ENCODE measurements at places on chromosomes 13 and 19. TPM values are rescaled to one million over a fixed set of nuclear protein-coding genes. Genes with fewer than 3 reads are reported as not detected.

TECR gene
- 280 TPM for polyA plus RNA-seq

B3GNT3 gene
- polyA plus RNA-seq = 2.0 TPM

BSPH1 gene
- polyA plus RNA-seq = not detected

TPTE2 gene
- not detected for polyA plus RNA-seq

BEST2 gene
- polyA plus RNA-seq = not detected

CFAP97D2 gene
- not detected for polyA plus RNA-seq

DNA sequence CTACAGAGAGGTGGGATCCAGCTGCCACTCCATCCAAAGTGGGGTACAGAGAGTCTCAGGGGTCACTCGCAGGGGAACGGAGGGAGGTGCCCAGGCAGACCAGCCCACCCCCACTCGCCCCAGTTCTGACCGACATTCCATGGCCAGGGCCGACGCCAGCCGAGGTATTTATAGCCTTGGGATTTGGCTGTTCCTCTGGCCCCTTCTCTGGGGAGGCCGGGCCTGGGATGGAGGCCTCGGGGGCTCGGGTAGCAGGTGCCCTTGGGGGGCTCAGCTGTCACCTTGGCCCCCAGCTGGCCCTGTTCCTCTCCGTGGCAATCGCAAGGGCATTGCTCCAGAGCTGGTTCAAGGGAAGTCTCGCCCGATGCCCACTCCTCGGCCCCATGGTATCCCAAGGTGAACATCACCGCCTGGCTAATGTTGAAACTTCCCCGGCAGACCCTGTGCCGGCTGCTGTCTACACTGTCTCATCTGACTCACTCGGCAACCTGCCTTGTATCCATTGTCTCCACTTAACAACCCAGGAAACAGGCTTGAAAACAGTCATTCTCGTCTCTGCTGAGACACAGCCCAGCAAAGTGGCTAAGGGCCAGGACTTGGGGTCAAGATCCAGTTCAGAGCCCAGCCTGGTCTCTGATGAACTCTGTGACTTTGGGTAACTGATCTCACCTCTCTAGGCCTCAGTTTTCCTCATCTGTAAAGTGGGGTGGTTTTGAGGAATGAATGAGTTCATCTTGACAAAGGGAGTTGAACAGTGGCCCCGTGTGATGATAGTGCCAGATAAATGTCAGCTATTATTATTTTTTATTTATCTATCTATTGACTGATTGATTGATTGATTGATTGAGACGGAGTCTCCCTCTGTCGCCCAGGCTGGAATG, 9.7 kb downstream of the PRKACA start:
- no peak for DNase-seq

DNA sequence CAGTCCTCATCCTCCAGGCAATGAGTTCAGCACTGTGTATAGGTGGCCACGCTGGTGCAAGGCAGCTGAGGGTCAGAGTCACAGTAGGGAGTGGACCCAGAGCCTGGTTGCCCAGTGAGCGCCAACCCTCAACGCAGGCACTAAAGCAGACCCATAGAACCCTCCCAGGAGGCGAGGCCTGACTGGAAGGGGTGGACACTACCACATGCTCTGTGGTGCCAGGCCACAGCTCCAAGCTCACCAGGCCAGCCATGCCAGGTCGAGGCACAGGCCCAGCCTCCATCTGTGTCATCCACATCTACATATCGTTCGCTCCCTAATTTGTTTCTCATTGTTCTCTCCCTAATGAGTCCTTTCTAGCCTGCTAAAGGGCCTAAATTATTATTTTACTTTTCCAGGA, 165.8 kb upstream of the GPR12 start:
- no peak for DNase-seq

DNA sequence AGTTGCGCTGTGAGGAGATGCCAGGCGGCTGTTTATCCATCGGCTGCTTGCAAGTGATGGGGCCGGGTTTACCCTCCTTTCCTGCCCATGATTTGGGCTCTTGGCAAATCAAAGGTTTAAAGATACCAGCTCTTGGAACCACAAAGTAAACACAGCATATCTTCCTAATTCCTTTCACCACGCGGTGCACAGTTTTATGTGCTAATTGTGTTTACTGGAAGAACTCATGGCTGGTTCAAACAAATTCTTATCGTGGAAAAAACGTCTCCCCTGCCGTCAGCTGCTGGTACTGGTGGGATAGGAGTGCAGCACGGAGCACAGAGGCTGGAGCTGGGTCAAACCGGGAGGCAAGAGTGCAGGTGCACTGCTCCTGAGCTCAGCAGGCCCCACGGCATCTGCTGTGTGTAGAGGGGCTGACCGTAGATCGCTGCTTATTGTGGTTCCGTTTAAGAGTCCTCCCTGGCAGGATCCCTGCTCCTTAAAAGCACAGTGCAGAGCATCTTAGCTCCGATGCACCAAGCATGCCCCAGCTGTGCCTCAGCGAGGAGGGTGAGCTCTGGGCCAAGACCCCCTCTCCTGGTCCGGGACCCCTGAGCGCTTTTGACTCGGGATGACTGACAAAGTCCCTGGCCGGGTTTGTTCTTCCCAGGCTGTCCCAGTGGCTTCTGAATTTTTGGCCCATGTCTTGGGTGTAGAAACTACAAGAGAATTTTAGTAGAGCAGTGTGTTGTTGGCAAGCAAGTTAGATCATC, 51.3 kb upstream of the GAS6 start:
- DNase-seq = no peak

DNA sequence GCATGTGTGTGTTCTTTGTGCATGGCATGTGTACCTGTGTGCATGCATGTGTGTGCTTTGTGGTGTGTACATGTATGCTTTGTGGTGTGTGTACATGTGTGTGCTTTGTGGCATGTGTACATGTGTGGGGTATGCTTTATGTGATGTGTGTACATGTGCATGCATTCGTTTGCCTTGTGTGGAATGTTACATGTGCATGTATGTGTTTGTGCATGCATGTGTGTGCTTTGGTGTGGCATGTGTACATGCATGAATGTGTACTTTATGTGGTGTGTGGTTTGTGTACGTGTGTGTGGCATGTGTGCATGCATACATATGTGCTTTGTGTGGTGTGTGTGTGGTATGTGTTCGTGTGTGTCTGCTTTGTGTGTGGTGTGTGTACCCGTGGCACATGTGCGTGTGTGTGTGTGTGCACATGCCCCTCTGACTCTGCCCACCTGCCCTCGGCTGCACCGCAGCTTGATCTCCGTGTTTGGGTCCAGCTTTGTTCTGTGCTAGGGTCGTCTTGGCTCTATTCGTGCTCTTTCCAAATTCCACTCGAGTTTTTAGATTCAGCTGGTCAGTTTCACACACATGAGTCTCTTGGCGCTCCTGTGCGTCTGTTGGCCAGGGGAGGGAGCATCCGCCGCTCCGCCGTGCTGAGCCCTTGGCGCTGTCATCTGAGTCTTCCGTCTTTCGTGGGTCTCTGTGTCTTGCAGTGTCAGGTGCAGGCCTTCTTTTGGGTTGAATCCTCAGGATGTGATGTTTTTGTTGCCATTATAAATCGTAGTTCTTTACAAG, 46.5 kb upstream of the TFDP1 start:
- no peak for DNase-seq

DNA sequence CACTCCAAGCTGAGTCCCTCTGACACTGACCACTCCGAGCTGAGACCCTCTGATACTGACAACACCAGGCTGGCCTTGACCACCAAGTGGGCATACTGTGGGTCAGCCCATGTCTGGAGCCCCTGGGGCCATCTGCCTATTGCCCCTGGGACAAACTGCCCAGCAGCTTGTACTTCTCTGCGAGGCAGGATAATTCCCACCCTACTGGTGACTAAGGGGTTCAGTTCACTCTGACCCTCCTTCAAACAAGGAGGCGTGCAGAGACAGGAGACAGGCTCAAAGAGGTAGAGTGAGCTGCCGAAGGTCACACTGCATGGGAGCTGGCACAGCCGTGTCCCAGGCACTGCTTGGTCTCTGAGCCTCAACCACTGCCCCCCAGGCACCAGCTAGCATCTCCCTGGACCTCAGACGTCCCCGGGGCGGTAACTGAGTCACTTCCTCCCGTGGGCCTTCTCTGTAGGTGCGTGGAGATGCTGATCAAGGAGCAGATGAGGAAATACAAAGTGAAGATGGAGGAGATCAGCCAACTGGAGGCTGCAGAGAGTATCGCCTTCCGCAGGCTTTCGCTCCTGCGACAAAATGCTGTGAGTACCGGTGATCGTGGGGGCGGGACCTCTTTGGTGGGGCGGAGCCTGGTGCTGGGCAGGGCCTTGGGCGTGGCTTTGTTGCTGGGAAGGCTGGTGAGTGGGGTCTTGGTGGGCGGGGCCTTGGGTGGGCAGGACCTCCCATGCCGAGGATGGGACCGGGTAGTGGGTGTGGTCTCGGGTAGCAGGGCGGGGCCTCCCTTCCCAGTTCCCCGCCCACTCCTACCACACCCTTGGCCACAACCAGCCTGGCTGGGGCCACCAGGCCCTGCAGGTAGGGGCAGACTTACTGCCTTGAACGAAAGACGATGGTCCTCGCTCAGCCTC, 5.8 kb upstream of the USE1 start:
- DNase-seq = peak; percentile 11

DNA sequence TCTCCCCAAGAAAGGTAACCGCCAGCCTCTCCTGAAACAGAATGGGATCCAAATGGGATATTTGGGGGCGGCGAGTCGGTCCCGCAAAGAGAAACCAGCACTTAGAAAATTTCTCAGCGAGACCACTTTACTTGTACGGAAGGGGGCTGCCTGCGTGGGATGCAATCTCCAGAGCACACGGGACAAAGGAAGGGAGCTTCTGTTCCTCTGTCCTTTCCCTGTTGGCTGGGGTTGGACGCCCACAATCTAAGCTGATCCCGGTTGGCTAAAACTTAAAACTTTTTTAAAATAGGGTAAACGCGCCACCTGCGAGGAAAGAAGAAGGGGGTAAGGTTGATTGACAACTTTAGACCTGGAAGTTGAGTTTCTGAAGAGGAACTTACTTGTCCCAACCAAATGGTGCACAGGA, 826 bp upstream of the BSG start:
- DNase-seq = peak; percentile 79

DNA sequence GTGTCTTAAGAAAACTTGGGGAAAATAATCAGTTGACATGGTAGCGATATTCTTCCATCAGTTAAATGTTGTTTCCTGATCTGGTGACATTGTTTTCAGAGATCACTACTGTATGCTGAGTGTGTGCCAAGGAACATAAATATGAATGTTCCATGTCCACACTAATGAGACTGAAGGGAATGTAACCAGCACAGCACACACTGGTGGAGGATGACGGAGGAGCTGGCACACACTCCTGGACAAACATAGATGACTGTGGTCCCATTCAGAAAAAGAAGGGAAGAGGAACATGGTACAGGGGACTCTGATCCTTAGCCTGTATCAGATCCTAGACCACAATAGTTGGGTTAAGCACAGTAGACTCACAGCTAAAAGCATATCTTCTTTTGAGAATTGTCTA, 574.8 kb downstream of the MYO16 start:
- no peak for DNase-seq

DNA sequence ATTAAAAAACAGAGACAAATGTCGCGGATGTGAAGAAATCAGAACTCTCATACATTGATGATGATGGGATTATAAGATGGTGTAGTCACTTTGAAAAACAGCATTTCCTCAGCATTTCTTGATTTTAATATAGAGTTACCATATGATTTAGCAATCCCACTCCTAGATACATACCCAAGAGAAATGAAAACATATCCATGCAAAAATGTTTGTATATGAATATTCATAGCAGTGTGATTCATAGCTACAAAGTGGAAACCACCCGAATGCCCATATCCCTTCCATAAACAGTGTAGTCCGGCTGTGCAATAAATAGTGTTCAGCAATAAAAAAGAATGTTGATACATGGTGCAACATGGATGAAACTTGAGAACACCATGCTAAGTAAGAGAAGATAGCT, 44.6 kb downstream of the DPY19L3 start:
- no peak for DNase-seq

DNA sequence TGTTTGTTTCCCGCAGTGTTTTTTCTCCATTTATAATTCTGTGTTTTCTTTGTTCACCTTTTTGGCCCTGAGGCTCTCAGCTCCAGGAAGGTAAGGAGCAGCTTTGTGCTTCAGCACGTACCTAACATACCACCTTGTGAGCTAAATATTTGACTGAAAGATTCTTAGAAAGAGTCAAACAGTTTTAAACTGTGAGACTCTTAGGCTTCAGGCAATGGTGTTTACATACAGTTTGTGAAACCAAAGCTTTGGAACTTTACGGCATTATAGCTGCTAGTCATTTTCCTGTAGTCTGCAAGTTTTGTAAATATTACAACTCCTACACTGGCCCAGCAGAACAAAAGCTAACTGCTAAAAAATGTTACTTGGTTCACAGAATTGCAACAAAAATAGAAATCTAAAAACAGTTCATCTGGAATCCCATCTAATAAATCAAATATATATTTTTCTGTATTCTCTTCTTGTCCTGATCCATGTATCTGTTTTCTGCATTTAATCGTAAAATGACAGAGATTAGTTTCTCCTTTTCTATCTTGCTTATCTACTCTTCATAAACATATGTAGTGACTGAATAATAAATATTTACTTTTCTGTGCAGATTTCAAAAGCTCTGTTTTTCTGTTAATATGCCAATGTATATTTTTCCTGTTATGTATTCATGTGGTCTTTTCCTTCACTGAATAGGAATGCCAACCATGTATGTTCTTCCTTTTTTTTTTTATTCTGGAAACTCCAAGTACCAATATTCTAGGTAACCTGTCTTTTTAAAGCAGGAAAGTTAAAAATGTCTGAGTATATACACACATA, 38.8 kb upstream of the GPI start:
- DNase-seq = no peak

GRCh38 chr19:45518469-45518826, 11.2 kb downstream of the VASP start:
- DNase-seq = no peak

DNA sequence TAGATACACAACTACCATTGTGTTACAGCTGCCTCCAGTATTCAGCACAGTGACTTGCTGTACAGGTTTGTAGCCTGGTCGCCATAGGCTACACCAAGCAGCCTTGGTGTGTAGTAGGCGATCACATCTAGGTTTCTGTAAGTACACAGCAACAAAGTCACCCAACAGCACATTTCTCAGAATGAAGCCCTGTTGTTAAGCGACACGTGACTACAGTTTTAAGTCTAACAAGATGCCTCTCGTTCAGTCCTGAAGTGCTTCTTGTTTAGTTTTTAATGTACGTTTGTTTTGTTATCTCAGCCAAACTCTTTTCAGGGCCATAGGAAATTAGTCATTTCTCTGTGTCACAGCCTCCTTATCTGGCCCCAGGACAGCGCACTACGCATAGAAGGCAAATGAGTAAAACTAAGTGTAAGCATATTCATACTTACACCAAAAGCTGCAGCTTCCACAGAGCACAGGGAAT, 50.0 kb upstream of the GPR183 start:
- no peak for DNase-seq

DNA sequence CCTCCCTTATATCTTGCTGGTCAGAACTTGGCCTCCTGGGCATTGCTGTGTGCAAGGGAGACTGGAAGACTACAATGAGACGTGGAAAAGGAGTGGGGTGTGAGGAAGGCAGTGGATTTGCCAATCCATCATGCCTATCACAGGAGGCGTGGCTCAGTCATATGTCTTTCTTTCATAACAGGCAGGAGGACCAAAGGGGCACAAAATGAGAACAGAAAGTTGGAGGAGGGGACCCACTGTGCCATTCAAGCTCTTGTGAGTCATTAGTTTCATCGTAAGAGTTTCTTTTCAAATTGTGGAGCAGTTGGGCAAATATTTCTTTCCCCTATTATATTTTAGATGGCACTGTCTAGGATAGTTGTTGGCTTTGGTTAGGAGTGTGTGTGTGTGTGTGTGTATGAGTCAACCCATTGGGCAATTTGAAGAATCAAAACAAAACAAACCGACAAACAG, 471.5 kb downstream of the TSHZ3 start:
- DNase-seq = no peak

Measured in kidney (tissue), 22 donors.